ENCODE measurements at places on chromosomes 2 and 18.

- no peak for DNase-seq
Measured at GRCh38 chr2:9118383-9118960, 88.1 kb upstream of the ASAP2 start.

- no peak for DNase-seq
Measured at GRCh38 chr2:227796045-227796711, 17.5 kb upstream of the CCL20 start.

DNA sequence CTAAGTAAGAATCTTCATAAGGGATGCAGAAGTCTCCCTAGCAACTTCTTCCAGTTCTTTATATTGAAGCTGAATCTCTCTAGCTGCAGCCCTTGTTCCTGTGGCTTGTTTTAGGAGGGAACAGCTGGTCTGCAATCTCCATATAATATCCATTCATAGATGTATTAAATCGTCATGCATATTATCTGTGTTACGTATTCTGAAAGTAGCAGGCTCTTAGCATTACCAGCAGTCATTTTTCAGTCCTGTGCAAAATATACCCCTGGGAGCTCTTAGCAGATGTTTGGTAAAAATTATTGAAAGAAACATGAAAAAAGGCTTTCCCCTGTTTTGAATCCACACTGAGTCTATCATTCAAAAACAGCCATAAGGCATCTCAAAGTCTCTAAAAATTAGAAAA is 385.3 kb downstream of the IRS1 start:
- DNase-seq: peak; percentile 42

GRCh38 chr2:113370478-113371091 is 66.9 kb upstream of the ZNG1B start:
- DNase-seq: peak; percentile 73

GRCh38 chr2:11396467-11397445 is 52.3 kb upstream of the ROCK2 start:
- DNase-seq: no peak

DNA sequence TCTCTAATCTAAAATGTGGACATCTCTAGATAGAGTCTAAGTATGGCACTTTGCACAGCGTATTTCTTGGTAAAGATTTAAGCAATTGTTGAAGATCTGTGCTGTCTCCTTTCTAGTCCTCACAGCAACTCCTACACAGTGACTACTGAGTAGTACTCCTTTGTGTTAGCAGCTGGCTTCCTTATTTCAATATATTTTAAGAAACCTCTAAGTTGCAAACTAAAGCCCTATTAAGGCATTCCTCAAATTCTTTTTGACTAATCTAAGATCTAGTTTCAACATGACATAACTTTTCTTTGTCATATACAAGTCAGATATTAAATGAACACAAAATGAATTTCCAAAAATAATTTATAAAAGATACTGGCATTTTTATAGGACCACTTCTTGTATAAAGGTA is 121.8 kb upstream of the DNAJC10 start:
- peak; percentile 56 for DNase-seq

DNA sequence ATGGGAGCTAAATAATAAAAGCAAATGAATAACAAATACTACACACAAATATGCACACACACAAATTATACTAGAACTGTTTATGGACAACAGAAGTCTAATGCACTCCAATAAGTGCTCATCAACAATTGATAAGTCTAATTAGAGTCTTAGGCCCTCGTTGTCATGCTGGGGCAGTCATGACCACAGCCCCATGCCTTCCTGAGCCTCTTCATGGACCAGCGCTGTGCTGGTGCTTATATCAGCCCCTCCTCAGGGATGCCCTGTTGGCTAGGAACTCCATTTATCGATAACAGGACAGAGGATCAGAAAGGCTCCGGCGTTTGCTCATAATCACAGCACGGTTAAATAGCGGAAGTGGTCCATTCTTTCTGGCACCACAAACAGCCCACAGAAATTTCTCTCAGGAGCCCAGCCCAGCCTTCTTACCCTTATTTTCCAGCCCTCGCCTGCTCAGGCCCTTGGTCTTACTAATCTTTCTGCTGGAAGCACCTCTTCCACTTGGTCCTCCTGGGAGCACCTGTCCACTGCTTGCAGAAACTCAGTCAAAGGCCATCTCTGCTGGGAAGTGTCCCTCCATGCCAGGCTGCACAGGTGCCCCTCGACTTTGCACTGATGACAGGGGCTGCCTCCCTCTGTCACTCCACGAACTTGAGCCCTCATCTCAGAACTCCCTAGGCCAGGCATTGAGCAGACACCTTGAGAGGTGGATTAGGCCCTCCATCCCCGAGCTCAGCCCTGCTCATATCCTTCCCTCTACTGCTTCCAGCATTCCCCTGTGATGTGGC is 500.2 kb upstream of the HS6ST1 start:
- DNase-seq: no peak

DNA sequence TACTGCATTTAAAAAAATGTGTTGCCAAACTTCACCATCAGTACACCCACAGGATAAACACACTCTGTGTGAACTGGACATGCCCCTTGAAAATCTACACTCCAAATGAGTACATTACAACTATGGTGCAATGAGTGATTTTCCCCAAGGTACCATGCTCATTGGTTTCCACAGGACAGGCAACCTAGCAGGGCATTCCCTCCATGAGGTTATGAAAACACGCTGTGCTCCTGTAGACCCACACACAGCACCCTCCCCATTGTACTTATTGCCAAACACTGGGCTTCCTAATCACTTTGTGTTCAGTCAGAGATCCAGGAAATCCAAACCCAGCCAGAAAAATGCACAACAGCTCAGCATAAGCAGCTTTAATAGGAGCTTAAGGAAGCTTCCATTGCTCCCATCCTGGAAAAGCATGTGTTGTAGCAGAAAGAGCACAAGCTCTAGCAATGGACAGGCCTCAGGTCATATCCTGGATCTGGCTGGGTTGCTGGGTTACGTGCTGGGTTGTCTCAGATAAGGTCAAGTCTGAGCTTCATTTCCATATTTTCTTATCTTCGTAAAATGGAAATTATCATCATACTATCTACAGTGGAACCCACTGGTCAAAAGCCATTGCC is 20.8 kb upstream of the ATIC start:
- no peak for DNase-seq

- peak; percentile 56 for DNase-seq
Measured at GRCh38 chr2:164792316-164793170, 49.1 kb downstream of the COBLL1 start.

GRCh38 chr2:121804340-121804739 is 48.9 kb downstream of the TSN start:
- peak; percentile 49 for DNase-seq

GRCh38 chr2:47056374-47056773 is 98.7 kb downstream of the STPG4 start:
- peak; percentile 94 for DNase-seq

GRCh38 chr2:218421027-218421426 is 2.1 kb downstream of the VIL1 start:
- DNase-seq: no peak

DNA sequence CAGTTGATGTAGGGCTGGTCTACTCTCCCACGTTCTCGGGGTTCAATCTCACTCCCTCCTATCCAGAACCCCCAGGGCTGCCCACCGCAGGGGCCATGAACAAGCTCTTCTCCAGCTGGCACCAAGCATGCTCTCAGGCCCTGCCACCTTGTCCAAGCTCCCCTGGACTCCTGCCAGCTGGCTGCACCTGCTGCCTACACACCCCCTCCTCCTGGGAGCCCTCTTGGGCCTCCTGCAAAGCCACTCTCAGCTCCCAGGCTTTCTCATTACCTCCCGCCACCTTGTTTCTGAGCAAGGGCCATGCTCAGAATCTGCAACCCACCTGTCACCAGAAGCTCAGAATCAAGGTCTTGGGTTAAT is 56.0 kb downstream of the HDAC4 start:
- DNase-seq: no peak

GRCh38 chr2:36468463-36469105 is 113.0 kb downstream of the CRIM1 start:
- DNase-seq: peak; percentile 87

DNA sequence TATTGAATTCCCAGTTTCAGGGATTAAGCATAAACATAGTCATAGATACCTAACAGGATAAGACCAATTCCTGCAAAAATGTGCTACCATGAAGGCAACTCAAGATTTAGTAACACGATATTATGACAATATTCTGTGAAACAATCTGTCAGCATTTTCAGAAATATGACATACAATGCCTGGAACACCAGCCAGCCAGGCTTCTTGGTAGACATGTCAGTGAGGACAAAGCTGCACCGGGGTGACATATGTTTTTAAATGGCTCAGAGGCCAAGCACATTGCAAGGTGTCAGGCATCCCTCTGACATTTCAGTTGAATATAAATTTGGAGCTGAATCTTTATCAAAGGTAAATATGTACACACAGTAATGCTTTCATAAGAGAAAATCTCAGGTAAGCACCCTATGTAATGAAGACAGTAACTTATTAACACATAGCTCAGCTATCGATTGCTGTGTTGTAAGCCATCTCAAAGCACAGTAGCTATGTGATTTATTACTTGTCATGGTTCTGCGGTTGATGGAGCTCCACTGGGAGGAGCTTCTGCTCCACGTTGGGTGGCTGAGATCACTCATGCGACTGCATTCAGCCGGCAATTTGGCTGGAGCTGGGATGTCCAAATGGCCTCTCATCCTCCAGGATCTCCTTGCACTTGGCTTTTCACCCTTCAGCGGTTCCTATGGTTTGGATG is 31.9 kb upstream of the EML6 start:
- DNase-seq: no peak

DNA sequence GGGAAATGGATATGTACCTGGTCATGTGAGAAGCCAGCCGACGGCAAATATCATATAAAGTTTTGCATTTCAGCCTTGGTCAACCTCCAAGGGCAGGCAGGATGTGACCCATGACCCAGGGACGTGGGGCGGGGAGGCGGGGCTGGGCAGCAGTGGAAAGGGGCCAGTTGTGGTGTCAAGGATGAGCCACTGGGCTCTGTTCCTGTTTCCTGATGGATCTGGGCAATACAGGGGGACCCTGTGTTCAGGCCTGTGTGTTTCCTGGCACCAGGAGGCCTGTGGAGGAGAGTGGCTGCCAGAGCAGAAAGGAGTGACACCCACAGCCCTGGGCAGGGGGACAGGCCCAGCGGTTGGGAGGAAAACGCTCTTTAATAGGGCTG is 106.9 kb downstream of the GATA6 start:
- DNase-seq: no peak

DNA sequence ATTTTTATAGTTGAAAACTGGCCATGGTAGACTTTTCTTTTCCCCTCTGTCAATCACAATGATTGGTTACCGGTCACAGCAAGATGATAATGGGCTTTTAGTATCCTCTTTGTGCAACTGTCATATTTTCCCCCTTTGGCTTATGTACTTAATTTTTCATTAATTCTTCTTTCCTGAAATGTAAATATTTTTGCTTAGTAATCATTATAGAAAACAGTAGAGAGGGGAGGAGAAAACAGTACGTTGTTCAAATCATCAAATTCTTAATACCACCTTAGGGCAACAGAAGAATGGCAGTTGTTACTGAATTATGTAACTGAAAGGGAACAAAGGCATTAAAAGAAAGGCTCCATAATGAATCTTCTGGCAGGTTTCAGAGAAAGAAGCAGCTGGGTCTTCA is 699.0 kb downstream of the METTL4 start:
- DNase-seq: no peak

DNA sequence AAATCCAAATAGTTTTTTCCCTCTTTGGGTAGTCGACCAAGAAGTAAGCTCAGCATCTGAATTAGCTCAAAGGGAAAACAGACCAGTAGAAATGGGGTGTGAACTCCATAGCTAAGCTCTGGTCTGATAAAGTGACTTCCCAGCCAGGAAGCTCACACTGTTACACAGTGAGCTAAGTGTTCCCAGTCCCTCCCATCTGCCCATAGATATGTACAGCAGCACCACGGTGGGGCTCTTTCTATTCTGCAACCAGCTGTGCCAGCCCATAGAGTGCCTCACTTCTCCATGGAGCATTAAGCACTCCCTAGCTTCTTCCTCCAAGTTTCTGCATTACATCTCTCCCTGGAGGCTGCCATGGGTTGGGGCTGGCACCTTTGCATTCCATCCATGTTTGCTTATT is 27.6 kb upstream of the NEMP2 start:
- no peak for DNase-seq

DNA sequence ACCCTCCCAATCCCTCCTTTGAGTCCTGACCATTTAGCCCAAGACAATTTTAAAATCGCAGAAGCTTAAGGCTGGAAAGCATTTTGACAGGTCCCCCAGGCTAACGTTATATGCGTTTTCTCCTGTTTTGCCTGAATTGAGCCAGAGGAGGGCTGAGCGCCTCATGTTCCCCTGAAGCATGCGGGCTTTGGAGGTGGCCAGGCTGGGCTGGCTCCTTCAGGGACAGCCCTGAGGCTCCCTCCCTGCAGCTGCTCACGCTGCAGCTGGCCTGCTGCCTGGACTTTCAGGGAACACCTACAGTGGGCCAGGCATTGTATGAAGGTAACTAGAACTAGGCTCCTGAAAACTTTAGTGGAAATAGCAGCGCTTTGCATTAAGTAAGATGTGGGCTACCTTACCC is 179.2 kb downstream of the ACKR3 start:
- DNase-seq: peak; percentile 31

- DNase-seq: peak; percentile 8
Measured at GRCh38 chr2:142218471-142218870, 87.7 kb upstream of the LRP1B start.

DNA sequence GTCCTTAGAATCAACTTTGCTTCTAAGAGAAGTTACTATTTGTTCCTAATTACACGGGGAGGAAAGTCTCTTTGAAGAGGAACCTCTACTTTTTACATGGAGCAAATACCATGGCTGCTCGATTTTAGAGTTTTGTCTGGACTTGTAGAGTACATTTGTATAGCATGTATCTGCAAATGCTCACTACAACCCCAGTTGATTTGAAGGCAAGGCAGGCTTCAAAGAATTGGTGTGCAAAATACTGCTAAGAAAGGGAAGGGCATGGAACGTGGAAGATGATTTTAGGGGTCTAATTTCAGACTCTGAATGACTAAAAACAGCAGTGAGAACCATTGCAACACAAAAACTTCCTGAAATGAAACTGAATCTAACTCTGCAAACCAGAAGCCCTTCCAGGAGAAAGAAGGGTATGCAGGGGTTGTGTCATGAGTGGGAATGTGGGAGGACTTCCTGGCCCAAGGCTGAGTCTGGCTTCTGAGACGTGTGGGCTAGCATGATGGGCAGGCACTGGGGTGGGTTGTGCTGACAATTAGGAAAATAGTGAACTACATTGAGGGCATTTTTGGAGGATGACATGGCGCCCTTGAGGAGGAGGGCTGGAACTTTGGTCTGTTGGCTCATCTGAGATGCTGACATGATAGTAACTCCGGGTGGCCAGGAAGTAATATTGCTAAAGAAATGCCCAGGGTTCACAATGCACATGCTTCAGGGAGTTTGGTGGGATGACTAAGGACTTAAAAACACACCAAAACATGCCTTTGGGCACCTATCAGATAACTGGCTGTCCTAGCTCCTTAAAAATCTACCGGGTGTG is 18.9 kb upstream of the IL1R2 start:
- DNase-seq: peak; percentile 88

GRCh38 chr18:78979056-78979729 is 425 bp upstream of the SALL3 start:
- peak; percentile 3 for DNase-seq

- DNase-seq: peak; percentile 92
Measured at GRCh38 chr2:40103163-40103562, 324.1 kb upstream of the THUMPD2 start.

- DNase-seq: peak; percentile 56
Measured at GRCh38 chr2:39932198-39932597, 153.1 kb upstream of the THUMPD2 start.
